ENCODE measurements at places on chromosomes 5 and 9. TPM values are rescaled to one million over a fixed set of nuclear protein-coding genes. Genes with fewer than 3 reads are reported as not detected.

- DNase-seq: no peak
- H3K4me1 ChIP-seq: peaks cover 10% of the 10 kb centered on the region
- peaks cover 68% of the 10 kb centered on the region for H3K36me3 ChIP-seq
These were observed 27.3 kb downstream of the PUM3 start for GRCh38 chr9:2816476-2817141.

GRCh38 chr9:27586304-27586703 lies 13.0 kb upstream of the C9orf72 start:
- H3K36me3 ChIP-seq: peaks cover 4% of the 10 kb centered on the region
- DNase-seq: no peak
- peaks cover 30% of the 10 kb centered on the region for H3K27me3 ChIP-seq

CCDC187 gene
- total RNA-seq: not detected

MEIKIN gene
- total RNA-seq: 0.93 TPM

DNA sequence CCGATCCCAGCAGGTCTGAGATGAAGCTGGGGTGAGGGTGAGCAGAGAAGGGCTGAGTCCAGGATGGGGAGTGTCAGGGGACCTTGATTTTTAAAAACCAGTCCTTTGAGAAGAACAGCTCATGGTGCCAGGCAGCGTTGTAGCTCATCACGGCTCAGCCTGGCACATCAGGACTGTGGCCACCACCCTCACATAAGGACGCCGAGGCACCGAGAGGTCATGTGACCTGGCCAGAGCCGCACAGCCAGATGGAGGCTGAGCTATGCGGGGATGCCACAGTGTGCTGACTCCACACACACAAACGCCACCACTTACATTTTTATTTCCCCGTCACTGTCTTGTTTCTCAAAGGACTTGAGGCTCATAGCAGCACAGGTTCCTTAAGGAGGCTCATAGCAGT lies 32.9 kb upstream of the CEP72 start:
- H3K27me3 ChIP-seq: peaks cover 35% of the 10 kb centered on the region
- no peaks in the 10 kb centered on the region for H3K4me1 ChIP-seq
- H3K27ac ChIP-seq: no peak overlapping the region
- no peak overlapping the region for H3K4me3 ChIP-seq
- no peak for DNase-seq

Data from activated CD4-positive, alpha-beta memory T cell treated with anti-CD3 and anti-CD28 coated beads for 36 hours (primary cell).